Fibroblast of skin of left quadriceps (primary cell): ENCODE measurements at places on chromosomes 12 and 14.

DNA sequence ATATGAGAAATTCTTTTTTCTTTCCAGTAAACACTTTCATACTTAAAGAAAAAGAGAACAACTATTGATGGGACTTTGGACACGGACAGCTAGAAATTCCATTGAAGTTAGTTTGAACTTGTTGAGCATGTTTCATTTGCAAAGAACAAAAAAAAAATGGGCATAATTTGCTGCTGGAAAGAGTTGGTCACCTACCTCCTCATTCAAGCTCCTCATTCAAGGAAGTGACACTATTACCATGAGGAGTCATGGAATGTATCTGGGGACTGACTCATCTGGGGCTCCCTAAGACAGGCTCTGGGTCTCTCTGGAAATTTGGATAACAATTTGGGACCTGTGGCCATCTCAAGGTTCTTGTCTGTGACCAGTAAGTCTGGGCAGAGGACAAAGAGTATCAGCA is 50.4 kb downstream of the KICS2 start:
- no peak for DNase-seq

DNA sequence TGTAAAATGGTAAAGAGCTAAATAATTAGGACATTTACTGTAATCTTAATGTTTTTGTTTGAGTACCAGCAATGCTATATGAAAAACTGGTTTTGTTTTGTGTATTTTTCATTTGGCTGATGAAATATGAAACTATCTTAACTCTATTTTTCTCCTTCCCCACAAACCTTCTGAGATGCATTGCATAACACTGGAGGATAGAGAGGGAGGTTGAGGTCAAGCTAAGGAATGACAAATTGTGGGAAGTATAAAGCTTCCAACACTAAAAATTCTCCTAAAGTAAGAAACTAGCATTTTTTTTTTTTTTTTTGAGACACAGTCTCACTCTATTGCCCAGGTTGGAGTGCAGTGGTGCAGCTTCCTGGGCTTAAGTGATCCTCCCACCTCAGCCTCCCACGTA is 31.5 kb upstream of the SRP54 start:
- DNase-seq = peak; percentile 33

DNA sequence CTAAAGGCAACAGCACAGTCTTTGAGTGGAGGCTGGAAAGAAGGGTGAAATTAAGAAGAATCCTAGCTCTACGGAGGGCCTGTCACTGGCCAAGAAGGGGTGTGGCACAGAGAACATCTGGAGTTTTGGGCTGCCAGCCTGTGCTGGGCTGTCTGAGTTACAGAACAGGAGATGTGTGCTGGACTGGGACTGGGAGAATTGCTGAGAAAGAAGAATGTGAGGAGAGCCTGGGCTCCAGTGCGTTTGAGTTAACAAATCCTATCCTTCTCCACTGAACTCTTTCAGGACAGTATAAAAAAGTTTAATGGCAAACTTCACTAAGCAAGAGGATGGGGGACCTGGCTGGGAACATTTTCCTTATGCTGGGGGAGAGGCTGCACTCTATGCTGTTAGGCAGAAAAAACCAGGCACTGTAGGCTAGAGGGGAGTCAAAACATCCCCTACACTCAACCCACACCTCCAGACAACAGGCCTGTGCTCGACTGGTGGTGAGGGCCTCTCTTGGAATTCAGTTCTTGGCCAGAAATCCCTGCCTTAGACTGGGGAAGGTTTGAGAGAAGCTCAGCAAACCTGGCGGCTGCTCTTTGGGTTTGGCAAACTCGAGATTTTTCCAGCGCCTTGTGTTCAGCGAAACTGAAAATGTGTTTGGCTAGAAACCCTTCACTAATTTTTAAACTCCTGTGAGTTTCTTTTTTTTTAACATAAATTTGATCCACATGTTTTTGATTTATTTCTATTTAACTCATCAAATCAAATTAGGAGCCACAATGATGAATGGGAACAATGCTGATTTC is 217.3 kb downstream of the MON2 start:
- DNase-seq = peak; percentile 90

GRCh38 chr12:26231470-26231869 is 36.1 kb downstream of the SSPN start:
- no peak for DNase-seq

DNA sequence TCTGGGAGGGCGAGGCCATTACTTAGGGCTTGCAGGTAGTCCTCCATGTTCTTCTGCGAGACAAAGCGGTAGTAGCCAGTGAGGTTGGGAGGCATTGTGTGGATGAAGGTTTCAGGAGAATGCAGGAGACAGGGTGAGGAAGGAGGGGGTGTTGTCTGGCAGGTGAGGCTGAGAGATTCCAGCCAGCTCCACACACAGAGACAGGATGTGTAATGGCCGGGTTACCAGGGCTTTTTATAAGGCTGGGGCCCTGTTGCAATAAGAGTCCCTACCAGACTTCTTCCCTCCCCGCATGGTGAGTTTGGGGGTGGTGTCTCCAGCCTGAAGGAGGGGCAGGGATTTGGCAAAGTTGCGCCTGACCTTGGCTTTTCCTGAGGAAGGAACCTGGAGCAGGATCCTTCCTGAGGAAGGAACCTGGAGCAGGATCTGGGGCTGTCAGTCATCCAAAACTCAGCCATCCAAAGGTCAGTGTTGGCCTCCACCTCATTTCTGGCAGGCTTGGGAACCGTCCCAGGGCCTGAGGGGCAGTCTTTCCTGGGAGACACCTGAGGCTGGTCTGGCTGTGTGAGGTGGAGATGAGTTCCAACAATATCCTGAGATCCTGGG is at the start of gene RBP5:
TSS of gene RBP5 (minus strand) at position 209 of the 606 bp plus-strand sequence. CDS start at position 95, 114 bp downstream.
- no peak for DNase-seq

- no peak for DNase-seq
Measured at GRCh38 chr12:47964106-47964728, 821 bp downstream of the TMEM106C start.

DNA sequence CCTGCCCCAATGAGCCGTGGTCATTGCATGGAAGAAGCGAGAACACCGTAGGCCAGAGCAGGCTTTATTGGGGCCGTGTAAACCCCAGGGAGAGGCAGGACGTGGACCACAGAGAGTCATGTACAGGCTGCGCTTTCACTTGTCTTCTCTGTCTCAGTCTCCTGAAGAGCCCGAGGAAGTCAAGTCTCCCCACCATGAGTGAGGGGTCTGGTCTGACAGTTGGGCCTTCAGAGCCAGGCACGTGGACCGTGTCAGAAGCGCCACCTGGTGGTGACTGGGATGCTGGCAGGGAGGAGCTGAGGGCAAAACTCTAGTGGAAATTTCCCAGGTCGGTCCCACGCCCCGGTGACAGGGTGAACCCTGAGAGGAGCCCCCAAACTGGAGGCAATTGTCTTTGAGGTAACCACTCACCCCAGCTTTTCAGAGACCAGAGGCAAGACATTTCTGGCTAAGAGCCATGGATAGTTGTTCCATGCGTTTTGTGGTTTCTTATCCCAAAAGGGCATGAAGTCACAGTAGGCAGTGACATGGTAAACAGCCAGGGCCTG is 17.4 kb downstream of the RPS6KL1 start:
- DNase-seq = no peak

DNA sequence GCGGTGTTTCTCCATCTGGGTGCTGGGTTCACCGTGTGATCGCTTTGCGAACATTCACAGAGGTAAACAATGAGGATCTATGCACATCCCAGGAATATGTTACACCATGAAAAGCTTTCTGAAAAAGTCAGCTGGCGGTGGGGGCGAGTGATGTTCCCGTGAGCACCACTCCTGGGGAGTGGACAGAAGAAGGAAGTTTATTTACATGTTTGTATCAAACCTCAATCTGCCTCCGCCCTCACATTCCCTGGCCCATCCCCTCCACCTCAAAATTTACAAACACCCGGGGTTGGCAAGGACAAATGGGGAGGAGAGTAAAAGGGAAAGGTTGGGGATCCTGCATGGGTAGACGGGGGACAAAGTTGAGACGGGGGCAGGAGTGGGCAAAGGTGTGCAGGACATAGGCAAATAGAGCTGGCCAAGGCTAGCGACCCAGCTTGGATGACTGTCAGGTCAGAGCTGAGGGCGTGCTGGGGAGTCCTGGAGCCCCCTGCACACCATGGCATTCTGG is 6.9 kb downstream of the TNFRSF1A start:
- DNase-seq = no peak

GRCh38 chr12:44876544-44877410 is 662 bp upstream of the NELL2 start:
- no peak for DNase-seq

- no peak for DNase-seq
Measured at GRCh38 chr14:92982956-92983355, 60.0 kb downstream of the CHGA start.

DNA sequence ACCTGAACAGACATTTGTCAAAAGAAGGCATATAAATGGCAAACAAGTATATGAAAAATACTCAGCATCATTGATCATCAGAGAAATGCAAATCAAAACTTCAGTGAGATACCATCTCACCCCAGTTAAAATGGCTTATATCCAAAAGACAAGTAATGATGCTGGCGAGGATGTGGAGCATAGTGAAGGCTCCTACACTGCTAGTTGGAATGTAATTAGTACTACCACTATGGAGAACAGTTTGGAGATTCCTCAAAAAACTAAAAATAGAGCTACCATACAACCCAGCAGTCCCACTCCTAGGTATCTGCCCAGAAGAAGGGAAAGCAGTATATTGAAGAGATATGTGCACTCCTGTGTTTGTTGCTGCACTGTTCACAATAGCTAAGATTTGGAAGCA is 146.1 kb downstream of the TGFB3 start:
- no peak for DNase-seq

- DNase-seq = no peak
Measured at GRCh38 chr12:27607591-27607990, 83.6 kb downstream of the PPFIBP1 start.

GRCh38 chr14:102491366-102491765 is 18.2 kb downstream of the ANKRD9 start:
- no peak for DNase-seq

- DNase-seq = no peak
Measured at GRCh38 chr14:74945852-74946658, 9.3 kb downstream of the PGF start.

GRCh38 chr14:105398726-105399465 is 558 bp downstream of the TEX22 start:
- peak; percentile 6 for DNase-seq

- DNase-seq = no peak
Measured at GRCh38 chr12:51792417-51792816, 56.1 kb downstream of the FIGNL2 start.

DNA sequence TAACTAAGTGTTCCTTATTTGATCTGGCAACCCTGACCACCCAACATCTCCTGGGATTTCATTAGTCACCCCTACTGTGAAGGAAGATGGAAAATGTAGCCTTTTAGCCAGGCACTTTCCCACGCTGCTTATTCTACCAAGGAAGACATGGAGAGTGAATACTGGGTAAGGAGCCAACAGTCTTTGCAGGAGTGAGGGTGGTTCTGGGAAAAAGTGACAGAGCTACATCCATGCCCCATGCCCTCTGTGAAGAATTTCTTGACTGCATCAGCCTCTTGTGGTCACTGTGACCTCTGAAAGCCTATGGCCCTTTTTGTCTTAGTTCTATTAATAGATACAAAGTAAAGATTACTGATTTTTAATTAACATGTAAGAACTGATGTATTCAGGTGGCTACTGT is 196.0 kb upstream of the EEA1 start:
- no peak for DNase-seq

- no peak for DNase-seq
Measured at GRCh38 chr12:67991158-67991557, 1.9 kb downstream of the IFNG-AS1 start.

DNA sequence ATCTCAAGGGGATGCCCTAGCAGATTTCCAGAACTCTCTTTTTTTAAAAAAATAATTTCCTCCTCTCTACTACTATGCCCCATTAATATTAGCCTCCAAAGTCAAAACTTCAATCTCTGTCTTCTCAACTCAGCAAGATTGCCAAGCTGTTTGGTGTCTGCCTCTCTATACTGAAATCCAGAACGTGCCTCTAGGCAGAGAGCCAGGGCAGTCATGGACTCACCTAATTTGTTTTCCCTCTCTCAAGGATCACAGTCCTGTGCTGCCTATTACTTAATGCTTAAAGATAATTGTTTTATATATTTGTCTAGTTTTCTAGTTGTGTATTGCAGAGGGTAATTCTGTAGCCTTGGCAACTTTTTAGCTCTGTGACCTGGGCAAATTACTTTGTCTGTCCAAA is 74.7 kb downstream of the E2F7 start:
- no peak for DNase-seq

DNA sequence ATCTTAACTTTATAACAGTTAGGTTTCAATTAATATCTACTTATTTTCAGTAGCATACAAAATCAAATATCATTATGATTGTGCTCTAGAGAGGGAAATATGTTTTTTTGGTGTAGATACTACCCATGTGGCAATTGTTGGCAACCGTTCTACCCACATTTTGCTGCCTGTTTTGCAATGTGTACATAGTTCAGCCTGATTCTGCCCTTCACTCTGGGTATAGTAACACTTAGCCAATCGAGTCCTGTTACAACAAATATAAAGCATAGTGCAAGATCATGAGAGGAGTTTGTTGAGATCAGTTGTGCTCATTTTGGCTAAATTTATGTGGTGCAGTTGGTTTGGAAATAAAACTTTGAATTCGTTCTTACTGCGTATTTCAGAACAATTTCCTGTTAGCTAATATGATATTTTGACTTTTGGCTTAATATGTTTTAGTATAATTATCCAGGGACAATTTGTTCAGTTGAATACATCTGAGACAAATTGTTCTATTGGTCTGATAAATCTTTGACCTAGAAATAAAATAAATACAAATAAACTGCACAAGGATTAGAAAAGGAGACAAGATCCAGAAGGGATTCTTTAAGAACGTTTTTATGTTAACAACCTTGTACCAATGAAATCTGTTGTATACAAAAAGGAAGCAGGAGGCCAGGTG is 76.9 kb downstream of the ATF7IP start:
- DNase-seq = no peak

- no peak for DNase-seq
Measured at GRCh38 chr12:69064734-69065443, 131.9 kb upstream of the CPM start.

DNA sequence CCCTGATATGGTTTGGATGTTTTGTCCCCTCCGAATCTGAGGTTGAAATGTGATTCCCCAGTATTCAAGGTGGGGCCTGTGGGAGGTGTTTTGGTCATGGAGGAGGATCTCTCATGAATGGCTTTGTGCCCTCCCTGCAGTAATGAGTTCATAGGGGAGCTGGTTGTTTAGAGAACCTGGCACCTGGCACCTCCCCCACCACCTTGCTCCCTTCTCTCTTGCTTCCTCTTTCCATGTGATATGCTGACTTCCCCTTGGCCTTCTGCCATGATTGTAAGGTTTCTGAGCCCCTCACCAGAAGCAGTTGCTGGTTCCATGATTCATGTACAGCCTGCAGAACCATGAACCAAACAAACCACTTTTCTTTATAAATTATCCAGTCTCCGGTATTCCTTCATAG is 32.6 kb downstream of the CD163L1 start:
- no peak for DNase-seq

- peak; percentile 40 for DNase-seq
Measured at GRCh38 chr12:127903146-127903545, 363.8 kb upstream of the TMEM132C start.

- DNase-seq = no peak
Measured at GRCh38 chr14:94934276-94934810, 164.4 kb upstream of the GSC start.
